T follicular helper cell (primary cell): ENCODE measurements at places on chromosomes 12 and 14.

- DNase-seq: no peak
These were observed 382.2 kb downstream of the GRIN2B start for GRCh38 chr12:13599176-13599575.

DNA sequence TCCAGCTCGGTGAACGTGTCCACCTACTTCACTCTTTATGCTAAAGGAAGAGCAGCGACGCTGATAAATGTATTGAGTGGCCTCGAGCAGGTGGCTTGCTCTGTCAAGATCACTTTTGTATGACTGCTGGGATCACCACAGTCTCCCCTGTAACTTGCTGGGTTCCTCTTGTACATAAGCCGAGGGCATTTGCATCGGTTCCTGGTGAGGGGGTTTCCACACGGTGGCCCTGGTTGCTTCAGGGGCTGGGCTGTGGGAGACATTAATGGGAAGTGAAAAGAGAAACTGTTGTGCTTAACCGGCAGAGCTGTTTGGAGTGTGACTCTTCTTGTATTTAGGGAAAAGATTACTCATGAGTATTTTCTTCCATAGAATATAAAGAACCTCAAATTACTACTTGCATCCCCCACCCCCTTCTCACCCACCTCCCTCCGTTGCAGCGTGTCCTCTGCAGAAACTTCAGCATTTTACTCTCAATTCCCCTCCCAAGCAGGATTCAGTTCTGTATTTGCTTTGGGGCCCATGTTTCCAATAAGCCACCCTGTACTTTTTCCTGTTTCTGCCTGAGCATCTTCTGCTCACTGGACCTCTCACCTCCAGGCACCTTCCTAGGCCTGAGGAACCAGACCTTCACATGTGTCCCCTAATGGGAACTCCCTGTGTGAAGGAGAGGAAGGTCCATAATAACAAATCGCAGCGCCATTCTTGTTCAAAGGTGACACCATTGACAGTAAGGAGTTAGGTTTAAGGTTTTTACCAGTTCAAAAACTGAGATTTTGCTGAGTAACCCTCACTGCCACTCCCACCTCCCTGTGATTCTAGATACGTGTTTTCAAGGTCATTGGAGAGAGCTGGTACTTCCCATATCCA lies 187.0 kb downstream of the ETV6 start:
- no peak for DNase-seq

GRCh38 chr12:65326616-65327015 lies 48.1 kb downstream of the MSRB3 start:
- DNase-seq: no peak

DNA sequence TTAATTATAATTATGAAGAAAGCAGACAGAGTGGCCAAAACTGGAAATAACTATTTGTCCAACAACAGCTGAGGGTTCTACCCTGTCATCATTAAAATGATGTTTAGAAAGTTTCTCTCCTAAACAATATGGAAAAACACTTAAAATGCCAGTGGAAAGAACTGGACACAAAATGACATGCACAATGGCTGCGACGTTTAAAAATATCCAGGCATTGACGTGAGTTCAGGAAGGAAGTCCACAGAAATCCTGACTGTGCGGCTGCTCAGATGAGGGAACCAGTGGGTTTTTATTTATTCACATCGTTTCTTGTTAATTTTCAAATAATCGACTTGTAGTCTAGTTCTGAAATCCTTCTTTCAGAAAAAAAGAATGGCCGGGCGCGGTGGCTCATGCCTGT lies 58.3 kb downstream of the CCNK start:
- no peak for DNase-seq

DNA sequence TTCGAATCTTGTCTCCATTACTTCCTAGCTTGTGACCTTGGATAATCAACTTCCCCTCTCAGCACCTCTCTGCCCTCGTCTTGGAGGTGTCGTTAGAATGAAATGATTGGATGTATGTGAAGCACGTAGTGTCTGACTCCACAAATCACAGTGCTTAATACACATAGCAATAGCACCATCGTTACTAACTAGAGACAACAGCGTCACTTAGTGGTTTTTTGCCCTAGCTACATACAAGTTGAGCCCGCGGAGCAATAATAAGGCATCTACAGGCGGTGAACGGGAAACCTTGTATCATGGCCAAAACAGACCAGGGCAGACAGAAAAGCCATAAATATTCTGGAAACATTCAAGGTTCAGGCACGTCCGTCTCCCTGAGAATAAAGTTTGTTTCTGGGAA lies 154.9 kb downstream of the ASCL4 start:
- DNase-seq: no peak
